Hepatic stellate cell (primary cell): ENCODE measurements at places on chromosomes 5 and 9.

DNA sequence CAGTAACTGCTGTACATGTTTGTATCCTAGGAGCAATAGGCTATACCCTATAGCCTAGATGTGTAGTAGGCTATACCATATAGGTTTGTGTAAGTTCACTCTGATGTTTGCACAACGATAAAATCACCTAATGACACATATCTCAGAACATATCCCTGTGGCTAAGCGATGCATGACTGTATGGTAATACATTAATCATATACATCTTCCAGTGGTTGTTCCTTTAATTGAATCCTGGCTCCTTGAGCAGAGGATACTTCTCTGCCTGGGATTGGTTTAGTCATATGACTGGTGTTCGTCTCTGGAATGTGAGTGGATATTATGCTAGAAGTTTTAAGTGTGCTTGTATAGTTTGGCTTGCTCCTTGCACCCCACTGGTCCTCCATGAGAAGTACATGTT lies 425.8 kb downstream of the MAN2A1 start:
- DNase-seq, result no peak

GRCh38 chr5:53613536-53613935 lies 53.1 kb downstream of the NDUFS4 start:
- no peak for DNase-seq

DNA sequence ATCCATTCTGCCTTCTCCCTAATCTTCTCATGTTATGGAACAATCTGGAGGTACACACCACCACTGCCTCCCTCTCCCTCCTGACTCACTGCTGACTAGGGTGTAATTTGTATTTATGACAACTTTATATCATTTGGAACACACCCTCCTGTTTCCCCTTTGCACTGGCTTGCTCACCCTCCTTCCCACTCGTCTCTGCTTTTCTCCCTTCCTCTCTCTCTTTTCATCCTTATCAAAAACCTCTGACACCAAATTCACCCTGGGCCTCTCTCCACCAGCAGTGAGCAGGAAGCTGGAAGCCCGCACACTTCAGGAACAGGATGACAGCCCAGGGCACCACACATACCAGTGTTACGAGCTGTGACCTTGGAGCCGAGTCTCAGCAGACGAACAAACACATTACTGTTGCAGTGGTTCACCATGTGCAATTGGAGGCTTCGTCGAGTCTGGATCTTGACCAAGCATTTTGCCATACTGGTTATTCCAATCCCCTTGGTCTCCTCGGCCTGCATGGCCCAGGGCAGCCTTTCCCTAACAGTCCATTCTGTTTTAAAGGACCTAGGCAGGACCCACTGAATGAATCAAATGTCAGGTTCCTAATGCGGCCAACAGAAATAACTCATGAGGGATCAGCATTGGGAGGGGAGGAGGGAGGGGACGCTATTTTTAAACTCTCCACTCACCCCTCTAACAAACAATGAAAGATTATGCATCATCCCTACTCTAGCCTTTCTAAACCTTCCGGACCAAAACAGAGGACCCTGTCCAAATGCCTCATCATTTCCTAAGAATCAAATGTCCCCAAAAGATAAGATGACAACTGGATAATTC lies 203.9 kb upstream of the RASEF start:
- peak; percentile 27 for DNase-seq

DNA sequence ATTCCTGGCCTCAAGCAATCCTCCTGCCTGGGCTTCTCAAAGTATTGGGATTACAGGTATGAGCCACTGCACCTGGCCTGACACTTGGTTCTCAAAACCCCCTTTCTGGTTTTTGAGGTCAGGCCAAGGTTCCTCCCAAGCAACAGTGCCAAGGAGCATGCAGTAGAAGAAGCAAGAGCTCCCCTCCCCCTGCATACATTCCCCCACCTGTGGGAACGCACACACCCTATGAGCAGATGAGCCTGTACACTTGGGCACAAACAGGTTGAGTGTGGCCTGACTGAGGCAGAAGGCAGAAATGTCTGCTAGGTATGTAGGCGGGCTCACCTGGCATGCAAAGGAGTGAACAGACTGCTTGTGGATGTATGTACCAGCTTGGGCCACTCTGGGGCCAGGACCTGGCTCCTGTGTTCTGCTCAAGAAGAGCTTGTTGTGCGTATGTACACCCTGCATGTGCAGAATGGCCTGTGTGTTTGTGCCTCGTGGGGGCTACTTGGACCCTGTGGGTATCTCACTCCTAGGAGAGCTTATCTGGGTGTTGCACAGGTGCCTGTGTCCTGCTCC lies 1.7 kb downstream of the GPRIN1 start:
- no peak for DNase-seq

GRCh38 chr9:102362470-102363132 lies 624.2 kb upstream of the GRIN3A start:
- DNase-seq, result no peak

- DNase-seq, result no peak
Observed at GRCh38 chr5:133753856-133754255, 141.5 kb upstream of the FSTL4 start.

- DNase-seq, result no peak
Observed at GRCh38 chr5:92800365-92800764, 780.7 kb downstream of the NR2F1-AS1 start.

DNA sequence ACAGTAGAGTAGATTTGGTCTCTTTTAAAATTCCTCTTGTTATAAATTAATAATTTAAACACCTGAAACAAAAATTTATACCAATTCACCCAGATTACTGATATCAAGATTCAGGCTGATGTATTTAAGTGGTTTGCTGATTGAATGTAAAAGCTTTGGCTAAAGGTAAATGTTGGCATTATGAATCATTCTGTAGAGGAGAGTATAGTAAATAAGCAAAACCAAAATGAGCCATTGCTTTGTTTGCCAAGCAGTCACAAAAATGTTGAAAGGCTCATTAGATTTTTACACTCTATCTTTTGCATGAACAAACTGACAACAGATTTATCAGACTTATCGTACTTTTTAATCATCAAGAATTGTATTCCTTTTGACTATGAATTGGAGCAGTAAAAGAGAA lies 332.6 kb downstream of the FAM170A start:
- no peak for DNase-seq

GRCh38 chr5:15679161-15679560 lies 179.2 kb downstream of the FBXL7 start:
- DNase-seq, result no peak

DNA sequence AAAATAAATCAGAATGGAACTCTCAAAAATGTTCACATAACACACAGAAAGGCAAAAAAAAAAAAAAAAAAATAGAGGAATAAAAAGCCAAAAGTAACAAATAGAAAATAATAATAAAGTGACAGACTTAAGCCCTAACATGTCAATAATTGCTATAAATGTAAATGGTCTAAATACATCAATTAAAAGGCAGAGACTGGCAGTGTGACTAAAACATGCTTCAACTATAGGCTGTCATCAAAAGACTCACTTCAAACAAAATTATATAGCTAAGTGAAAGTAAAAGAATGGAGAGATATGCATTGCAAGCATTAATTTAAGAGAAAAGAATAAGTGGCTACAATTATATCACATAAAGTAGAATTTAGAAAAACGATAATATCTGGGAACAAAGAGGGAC lies 114.2 kb downstream of the PHF2 start:
- DNase-seq, result no peak

DNA sequence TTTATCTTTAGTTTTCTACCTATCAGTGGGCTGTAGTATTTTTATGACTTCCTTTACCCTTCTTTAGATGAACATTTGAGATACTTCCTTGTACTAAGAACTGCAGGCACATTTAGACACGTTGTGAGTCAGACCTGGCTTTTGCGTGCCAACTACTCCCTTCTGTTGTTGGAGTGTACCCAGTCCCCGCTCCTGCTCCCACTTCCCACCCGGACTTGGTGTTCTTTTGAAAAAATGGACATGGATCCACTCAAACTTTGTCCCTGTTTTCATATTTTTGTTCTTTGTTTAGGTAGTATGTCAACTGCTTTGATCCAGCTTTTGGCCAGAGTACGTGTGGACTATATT lies 60.7 kb downstream of the PARP8 start:
- DNase-seq, result no peak

DNA sequence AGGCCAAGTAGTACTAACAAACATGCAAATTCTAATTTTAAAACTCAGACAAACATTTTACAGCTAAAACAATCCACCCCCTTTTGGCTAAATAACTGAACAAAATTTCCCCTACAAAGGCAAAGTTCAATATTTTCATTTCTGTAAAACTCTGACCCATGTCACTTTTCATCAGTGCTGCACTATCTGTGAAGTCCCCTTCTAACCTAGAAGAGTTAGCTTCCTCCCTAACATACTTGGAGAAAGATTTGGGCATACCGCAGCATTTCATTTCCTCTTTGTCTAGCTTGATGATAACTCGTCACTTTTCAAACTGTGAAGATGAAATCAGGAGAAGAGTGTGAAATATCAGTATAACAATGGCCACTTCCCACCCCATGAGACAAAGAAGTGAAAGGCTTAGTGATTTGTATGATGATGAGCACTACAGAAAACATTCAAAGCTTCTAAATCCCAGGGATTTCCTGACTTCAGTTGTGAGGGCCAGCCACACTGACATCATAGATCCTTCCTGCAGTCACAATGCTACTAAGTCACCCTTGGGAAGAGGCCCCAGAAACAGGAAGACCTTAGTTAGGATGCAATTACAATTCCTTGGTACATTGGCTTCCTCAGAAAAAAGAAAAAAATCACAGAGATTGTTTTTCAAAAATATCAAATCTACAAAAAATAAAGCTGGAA lies at the start of gene FAM81B:
FAM81B (plus strand) TSS at position 555 of the 681 bp plus-strand sequence; CDS start at position 579, 24 bp downstream.
- DNase-seq, result no peak

DNA sequence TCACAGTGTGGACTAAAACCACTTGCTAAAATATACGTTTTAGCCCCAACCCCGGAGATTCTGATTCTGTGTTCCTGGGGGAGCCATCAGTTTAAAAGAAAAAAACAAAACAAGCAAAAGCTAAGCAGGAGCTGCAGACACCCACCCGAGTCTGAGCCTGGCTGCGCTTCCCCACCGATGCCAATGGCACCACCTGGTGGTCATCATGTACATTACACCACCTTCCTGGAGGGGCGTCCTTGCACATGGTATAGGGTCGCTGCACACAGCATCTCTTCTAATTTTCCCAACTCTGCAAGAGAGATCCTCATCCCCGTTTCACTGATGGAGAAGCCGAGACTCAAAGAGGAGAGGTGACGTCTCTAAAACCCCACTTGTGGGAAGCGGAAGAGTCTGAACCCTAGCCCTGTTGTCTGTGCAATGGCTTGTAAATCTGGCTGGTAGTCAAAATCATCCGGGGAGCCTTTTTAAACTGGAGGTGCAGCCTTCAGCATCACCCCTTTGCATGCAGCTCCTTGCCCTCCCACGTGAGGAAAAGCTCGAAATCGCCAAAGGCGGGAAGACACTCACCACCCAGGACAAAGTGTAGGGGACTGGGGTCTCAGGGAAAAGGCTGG lies 23.1 kb upstream of the CNOT6 start:
- peak; percentile 71 for DNase-seq

DNA sequence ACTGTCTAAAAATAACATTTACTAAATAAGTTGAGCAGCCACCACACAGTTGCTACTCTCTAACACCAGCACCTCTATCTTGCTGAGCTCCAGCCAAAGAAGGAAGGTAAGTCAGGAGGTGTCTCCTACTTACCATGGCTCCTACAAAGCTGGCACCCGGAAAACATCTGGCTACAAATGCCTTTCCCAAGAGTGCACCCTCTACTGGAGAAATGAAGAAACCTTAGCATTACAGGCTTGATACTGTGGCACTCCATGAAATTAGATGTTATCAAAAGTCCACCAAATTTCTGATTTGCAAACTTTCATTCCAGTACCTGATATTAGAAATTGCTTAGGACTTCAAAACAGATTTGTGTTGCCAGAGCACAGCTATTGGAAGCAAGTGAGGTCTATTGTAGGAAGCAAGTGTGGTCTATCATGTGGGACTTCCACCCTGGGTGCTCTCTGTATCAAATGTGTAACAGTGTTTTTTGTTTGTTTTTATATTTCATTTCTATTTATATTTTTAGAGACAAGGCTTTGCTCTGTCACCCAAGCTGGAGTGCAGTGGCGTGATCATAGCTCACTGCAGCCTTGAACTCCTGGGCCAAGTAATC lies 25.7 kb upstream of the RFK start:
- DNase-seq, result peak; percentile 21

- no peak for DNase-seq
Observed at GRCh38 chr5:64532657-64533056, 26.8 kb downstream of the RGS7BP start.

DNA sequence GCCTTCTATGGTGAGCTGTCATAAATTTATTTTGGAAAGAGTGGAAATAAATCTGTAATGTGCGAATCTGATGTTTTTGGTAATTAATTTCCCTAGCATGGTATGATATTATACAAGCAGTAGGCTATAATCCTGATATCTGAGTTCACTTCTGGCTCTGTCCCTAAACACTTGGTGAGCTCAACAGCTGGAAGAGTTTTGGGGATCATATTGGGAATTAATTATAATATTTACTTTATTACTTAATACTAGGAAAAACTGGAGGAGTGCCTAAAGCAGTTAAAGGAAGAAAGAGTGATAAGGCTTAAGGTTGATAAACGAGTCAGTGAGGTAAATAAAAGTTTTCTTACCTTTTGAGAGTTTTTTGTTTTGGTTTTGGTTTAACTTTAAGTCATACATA lies 26.8 kb downstream of the CEP78 start:
- no peak for DNase-seq

GRCh38 chr9:96057155-96057554 lies 181.7 kb downstream of the ERCC6L2 start:
- DNase-seq, result no peak

DNA sequence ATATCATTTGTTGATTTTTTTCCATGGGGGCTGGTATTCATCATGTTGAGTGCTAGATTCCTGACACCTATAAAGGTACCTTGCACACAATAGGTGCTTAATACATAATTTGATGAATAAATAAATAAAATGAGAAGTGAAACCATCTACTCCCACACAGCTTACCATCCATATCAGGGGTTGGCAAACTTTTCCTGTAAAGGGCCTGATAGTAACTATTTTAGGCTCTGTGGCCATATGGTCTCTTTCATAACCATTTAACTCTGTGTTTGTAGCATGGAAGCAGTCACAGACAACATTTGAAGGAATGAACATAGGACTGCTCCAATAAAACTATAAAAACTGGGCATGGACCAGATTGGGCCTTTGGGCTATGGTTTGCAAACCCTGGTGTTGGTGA lies 100.3 kb downstream of the GCNT1 start:
- DNase-seq, result no peak

DNA sequence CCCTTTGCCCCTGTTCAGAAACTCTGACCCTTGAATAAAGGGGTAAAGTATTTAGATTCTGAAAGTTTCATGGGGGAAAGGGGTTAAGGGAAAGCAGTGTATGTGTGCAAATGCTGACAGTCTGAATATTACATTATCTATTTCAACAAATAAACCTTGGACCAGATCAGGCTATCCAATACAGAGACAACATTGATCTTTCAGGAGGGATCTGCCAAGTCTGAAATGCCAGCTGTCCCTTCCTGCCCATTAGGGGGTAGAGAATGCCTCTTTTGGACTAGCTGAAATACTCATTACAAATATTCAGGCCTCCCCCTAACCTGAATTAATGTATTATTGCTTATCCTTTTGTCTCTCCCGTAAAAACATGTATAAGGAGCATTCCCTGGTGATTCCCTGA lies 219.5 kb downstream of the NR3C1 start:
- DNase-seq, result no peak

- DNase-seq, result no peak
Observed at GRCh38 chr5:38148021-38148625, 110.2 kb upstream of the EGFLAM start.
